ENCODE measurements at places on chromosomes 5 and 9. TPM values are rescaled to one million over a fixed set of nuclear protein-coding genes. Genes with fewer than 3 reads are reported as not detected.

The BSPRY gene
- total RNA-seq, result not detected

The TMC1 gene
- total RNA-seq, result not detected

The JMY gene
- 12.2 TPM for total RNA-seq

The NR2F1-AS1 gene
- total RNA-seq, result 13.4 TPM

The DND1 gene
- 0.22 TPM for total RNA-seq

- DNase-seq, result no peak
Measured at GRCh38 chr5:44361342-44362001, 27.7 kb downstream of the FGF10 start.

- DNase-seq, result no peak
Measured at GRCh38 chr5:141608557-141608956, 10.2 kb downstream of the DIAPH1 start.

- peak; percentile 67 for DNase-seq
Measured at GRCh38 chr9:6218099-6218502, 2.5 kb downstream of the IL33 start.

- DNase-seq, result no peak
Measured at GRCh38 chr9:88736136-88736637, 201.2 kb downstream of the NXNL2 start.

DNA sequence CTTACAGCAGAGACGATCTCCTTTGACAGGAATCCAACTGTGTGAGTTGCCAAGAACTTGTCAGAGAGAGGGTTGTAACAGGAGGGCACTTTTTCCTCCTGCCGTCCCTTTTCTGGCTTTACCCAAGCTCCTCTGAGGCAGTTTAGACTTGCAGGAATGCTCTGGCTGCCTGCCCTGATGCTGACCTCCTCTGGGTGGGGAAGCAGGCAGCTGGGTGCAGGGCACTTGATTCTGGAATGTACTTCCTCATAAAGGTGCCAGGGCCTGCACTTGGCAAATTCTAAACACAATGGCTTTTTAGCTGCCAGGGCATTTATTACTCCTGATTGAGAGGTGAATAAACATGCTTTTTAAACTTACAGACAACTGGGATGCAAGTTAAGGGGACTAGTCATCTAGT is 190.4 kb downstream of the EPB41L4A start:
- DNase-seq, result peak; percentile 53

- peak; percentile 34 for DNase-seq
Measured at GRCh38 chr5:139108063-139108824, 89.9 kb downstream of the SIL1 start.

DNA sequence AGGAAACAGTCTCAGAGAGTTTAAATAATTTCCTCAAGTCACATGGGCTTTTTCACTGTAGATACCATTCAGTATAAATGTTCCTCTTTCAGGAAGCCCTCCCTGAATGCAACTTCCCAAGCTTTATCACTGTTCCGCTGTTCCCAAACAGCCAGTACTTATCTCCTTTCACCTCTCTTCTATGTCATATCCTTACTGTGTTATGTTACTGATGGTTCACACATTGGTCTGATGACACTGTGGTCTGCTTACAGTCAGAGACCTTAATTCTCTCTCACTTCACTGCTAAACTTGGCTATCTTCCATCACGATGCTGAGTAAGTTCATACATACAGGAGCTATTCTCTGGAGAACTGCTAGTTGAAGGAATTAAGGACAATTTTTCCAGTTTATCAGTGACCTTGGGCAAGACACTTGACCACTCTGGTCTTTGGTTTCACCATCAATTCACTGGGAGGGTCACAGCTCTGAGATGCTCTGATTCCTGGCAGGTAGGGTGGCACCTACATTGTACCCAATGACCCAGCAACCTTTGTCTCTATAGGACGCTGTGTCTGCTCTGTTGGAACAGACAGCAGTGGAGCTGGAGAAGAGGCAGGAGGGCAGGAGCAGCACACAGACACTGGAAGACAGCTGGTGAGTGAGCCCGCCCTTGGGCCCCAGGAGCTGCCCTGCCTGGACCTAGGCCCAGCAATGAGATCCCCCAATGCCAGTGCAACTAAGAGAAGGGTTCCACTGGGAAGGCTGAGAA is 42.1 kb upstream of the RARS1 start:
- peak; percentile 13 for DNase-seq

GRCh38 chr5:173499471-173500212 is 116.8 kb downstream of the BOD1 start:
- DNase-seq, result no peak

DNA sequence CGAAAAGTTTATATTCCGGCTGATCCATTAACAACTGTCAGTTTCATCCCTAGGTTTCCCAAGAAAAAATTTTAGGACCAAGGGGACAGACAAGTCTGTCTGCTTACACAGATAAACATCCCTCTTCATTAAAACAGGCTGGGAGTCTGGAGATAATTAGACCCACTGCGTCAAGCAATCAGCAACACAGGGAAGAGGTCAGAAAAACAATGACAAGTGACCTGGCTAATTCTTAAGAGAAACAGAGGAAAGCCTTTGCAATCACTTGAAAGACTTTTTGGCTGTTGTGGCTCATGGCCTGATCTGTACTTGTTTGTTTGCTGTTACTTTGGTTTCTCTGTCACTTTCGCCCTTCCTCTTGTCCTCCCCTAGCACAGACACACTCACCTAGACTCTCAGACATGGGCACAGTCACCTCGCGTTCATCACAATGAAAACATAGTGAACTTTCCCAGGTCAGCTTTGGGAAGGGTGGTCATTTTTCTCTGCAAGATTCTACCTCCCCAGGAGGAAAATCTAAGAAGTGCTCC is 2.9 kb upstream of the CCDC192 start:
- no peak for DNase-seq
